Activated CD8-positive, alpha-beta T cell treated with anti-CD3 and anti-CD28 coated beads for 36 hours (primary cell): ENCODE measurements at places on chromosomes 4 and X. TPM values are rescaled to one million over a fixed set of nuclear protein-coding genes. Genes with fewer than 3 reads are reported as not detected.

HELT gene
- not detected for total RNA-seq

SPANXN4 gene
- total RNA-seq: not detected

ELOVL6 gene
- 4.7 TPM for total RNA-seq

- DNase-seq: no peak
Measured at GRCh38 chr4:169315530-169316343, 45.0 kb upstream of the SH3RF1 start.

EREG gene
- total RNA-seq: not detected

- DNase-seq: no peak
Measured at GRCh38 chrX:97844943-97845342, 961.2 kb downstream of the RPA4 start.

GRCh38 chr4:47462799-47463234 is 685 bp downstream of the COMMD8 start:
- no peak for DNase-seq

LRIT3 gene
- 0.13 TPM for total RNA-seq

SMIM10L2A gene
- total RNA-seq: 0.22 TPM
